Suprapubic skin (tissue), 4 donors: ENCODE measurements at places on chromosomes 3 and 15. TPM values are rescaled to one million over a fixed set of nuclear protein-coding genes. Genes with fewer than 3 reads are reported as not detected.

The HIGD2B gene
- not detected for total RNA-seq

The CAMK2N2 gene
- total RNA-seq: not detected

The CAPN3 gene
- total RNA-seq: 49.5 TPM

The LRRIQ4 gene
- total RNA-seq: not detected

The IQCF5 gene
- not detected for total RNA-seq

The P2RY1 gene
- total RNA-seq: 13.5 TPM

The IL12A gene
- total RNA-seq: 0.30 TPM

The RARB gene
- 1.5 TPM for total RNA-seq

The DLEC1 gene
- total RNA-seq: 0.64 TPM

The IL17RC gene
- 108 TPM for total RNA-seq

The SLC12A1 gene
- total RNA-seq: not detected
